ENCODE measurements at places on chromosomes 12 and 14.

DNA sequence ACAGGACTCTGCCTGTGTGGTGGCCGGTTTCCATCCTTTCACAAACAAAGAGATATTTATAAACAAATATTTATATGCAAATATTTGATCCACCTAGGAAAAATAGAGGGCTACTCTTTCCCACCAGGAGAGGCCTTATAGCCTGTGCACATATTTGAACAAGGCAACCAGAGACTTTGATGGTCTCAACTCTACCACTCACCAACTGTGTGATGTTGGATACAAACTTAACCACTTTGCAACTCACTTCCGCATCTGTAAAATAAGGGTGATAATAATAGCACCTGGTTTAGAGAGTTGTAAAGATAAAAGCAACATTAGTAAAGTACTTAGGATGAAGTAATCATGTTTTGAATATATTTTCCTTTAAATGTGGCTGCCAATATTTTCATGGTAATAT is 1.5 kb upstream of the CLEC12A start:
- no peak for DNase-seq

- DNase-seq: no peak
Measured at GRCh38 chr14:55327179-55327578, 56.0 kb downstream of the FBXO34 start.

GRCh38 chr12:108752387-108752786 is 21.1 kb upstream of the CORO1C start:
- DNase-seq: no peak

- DNase-seq: no peak
Measured at GRCh38 chr12:104247698-104248097, 32.1 kb downstream of the TXNRD1 start.

DNA sequence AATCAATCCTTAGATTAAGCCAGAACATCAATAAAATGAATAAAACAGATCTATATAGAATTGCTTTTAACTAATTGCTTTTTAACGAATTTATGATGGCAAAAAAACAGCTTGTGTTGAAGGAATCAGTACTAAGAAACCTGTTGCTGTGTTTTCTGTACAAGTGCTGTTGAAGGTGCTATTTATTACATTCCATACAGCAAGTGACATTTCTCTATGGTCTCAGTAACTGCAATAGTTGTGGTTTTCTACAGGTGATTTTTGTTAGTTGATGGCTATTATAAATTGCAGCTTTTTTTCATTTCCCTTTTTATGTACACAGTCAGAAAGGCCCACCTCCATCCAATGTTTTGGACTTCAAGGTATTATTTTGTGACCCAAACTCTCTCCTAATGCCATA is 56.6 kb downstream of the SLC2A13 start:
- no peak for DNase-seq

Measured in stimulated activated CD4-positive, alpha-beta T cell treated with anti-CD3 and anti-CD28 coated beads, Interleukin-4, amount 100 ng/mL, for 24 hours (primary cell).